ENCODE measurements at places on chromosomes 12 and 14. TPM values are rescaled to one million over a fixed set of nuclear protein-coding genes. Genes with fewer than 3 reads are reported as not detected.
A peak's percentile ranks its signal among the peaks of the same experiment; 100 is the strongest.

RTL1 gene
- not detected for total RNA-seq

GRCh38 chr14:77076113-77076631 is 21.9 kb upstream of the CIPC start:
- peak; percentile 96 for DNase-seq

- DNase-seq = no peak
Observed at GRCh38 chr12:111904446-111904975, 62.5 kb downstream of the MAPKAPK5 start.

DNA sequence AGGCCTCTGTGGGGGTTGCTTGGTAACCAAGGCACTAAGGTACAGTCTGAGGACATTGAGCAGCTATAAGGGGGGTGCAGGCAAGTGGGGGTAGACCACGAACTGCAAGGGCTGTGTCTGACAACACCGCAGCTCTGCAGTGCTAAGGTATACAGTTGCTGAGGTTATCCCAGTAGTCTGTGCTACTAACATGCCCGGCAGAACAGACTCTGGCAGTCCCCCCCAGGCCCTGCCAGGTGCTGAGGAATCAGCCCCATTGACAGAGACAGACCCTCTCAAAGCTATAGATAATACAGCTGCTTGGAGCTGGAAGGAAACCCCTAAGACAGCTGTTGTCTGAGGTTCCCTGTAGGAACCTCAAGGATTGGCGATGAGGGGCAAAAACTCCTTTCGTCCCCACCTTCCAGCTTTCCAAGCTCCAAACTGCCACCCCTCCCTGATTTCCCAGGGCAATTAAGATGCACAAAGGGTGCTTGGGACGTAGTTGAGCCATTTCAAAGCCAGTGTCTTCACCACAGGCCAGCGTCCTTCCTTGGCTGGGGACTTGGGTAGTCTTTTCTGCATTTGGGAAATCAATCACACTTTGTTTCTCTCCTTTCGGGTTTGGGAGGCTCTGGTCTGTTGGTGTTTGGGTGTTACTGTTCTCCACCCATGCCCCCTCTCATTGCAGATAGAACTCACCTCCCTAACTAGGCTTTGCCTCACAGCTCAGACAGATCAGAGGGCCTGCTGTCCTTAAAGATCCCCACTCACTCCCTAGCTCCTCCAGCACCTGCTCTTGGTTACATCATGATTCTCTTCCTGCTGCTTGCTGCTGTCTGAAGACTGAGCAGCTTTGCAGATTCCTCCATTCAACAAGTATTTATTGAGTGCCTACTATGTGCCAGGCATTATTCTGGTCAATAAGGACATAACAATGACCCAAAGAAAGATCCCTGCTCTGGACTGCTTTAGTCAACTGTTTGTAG is 2.0 kb upstream of the MYH7 start:
- peak; percentile 64 for DNase-seq

DNA sequence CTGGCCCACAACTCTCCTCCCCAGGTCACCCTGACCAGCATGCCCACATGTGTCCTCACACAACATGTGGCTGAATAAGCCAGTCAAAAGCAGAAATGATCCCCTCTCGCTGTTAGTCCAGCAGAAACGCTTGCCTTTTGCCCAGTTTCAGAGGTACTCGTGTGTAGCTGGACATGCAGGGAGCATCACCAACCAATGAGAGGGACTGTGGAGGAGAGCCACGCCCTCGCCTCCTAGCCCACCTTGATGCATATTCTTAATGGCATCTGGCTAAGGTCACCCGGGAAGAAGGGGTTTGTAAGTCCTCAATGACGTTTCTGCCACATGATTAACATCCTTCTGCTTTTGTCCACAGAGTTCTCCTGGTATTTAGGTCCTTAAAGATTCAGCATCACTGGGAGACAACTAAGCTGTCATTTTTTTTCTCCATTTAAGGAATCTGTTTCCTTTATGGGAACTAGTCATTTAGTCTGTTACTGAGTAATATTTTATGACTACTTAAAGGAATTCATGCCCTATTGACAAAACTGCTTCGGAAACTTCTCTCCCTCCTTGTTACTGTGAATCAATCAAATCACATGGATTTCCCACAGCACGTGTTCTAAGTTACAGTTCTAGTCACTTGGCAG is 134.0 kb downstream of the GCH1 start:
- no peak for DNase-seq

- DNase-seq = no peak
Observed at GRCh38 chr14:101071493-101071906, 168.0 kb upstream of the RTL1 start.

DNA sequence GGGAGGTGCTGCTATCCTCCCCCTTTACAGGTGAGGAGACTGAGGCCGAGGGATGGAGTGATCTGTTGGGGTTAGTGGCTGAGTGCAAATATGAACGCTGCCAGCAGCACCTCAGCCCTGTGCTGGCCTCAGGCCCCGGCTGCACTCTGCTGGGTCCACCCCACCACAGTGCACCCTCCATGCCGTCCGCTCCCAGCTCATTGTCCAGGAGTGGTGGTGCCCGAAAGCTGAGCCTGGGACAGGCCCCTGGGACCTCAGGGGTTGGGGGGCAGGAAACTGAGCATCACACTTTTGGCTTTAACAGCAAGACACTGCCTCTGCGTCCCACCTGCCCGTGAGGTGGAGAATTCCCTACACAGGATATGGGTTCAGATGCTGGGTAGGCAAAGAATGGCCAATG is 31.5 kb upstream of the FBRSL1 start:
- DNase-seq = no peak

DNA sequence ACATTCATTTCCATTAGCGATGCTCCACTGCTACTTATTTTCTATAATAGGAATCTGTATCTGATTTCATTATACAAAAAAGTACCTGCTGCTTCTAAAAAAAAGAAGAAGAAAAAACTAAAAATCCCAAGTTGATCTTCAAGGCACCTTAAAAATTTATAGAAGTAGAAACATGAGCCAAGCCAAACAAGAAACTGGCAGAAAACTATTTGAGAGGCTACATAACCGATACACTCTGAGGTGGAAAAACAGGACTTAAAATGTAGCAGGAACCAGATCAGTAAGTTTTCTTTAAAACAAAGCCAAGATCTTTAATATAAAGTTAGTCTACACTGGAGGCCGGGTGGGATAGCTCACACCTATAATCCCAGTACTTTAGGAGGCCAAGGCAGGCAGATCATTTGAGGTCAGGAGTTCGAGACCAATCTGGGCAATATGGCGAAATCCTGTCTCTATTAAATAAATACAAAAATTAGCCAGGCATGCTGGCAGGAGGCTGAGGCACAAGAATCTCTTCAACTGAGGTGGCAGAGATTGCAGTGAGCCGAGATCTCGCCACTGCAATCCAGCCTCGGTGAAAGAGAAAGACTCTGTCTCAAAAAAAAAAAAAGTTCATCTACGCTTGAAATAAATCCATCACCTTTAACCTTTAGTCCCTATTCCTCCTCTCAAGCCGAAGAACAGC is 278.6 kb downstream of the MED13L start:
- DNase-seq = no peak

RIN3 gene
- 6.9 TPM for total RNA-seq

DNA sequence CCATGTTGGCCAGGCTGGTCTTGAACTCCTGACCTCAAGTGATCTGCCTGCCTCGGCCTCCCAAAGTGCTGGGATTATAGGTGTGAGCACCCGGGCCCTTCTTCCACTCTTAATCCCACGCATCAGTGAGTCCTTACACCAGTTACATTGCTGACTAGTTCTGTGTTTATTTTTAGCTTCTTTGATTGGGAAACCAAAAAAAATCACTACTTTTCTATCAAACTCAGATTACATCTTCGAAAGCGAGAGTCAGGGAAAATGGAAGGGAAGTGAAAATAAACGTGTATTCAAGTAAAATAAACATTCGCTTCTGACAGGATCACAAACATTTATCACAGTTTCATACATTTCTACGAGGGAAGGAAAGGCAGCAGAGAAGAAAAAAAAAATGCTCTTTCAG is 32.2 kb downstream of the FGD6 start:
- DNase-seq = no peak

DNA sequence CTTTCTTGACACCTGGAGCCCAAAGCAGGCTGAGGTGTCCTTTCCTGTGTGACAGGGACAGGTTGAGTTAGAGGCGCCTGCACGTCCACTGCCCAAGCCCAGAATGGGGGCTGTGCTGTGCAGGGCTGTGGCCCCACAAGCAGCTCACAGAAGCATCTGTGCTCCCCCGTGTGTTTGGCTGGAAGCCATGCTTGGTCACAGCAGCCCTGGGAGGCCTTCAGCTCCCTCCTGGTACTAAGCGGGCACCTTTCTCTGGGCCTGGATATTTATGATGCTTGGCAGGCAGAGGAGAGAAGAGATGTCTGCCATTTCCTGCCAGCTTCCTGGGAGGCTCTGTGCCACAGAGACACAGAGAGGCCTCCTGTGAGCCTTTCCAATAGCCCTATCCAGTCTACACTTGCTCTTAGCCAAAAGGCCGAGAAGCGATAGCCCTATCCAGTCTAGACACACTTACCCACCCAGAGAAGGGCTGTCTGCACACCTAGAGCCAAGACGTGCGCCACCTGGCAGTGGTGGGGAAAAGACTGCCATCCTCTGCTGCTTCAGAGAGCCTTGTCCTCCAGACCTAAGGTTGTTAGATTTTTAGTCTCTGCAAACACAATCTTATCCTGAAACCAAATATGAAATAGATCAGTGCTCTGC is 117.4 kb downstream of the GCH1 start:
- no peak for DNase-seq

DNA sequence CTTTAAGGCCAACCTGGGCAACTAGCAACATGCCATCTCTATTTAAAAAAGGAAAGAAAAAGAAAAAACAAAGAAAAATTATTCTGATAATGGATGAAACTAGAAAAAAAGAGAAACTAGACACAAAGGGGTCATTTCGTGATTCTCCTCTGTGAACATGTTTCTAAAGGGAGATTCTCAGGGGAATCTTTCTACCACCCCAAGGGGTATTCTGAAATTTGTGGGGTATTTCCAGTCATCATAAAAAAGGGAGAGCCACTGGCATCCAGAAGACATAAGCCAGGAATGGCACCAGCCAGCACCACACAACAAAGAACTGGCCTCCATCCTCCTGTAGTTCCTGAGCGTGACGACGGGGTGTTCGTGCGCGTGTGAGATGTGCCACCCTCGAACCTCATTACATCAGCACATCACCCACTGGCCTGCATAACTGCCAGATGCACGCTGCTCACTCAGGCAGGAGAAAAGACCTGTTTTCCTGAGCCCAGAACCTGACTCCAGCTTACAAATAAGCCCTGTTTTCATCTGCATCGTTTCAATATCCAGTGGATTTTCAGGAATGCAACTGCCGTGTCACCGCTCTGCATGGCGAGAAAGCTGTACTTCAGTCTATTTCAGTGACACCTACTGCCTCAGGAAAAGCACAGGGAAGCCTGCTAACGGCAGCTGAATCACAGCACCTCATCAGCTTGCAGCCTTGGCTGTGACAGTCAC is 23.9 kb downstream of the STX2 start:
- DNase-seq = no peak

KRT82 gene
- 0.46 TPM for total RNA-seq

TSFM gene
- 41.6 TPM for total RNA-seq

All from lower leg skin (tissue), 4 donors.